ENCODE measurements at places on chromosomes 5 and 9.

DNA sequence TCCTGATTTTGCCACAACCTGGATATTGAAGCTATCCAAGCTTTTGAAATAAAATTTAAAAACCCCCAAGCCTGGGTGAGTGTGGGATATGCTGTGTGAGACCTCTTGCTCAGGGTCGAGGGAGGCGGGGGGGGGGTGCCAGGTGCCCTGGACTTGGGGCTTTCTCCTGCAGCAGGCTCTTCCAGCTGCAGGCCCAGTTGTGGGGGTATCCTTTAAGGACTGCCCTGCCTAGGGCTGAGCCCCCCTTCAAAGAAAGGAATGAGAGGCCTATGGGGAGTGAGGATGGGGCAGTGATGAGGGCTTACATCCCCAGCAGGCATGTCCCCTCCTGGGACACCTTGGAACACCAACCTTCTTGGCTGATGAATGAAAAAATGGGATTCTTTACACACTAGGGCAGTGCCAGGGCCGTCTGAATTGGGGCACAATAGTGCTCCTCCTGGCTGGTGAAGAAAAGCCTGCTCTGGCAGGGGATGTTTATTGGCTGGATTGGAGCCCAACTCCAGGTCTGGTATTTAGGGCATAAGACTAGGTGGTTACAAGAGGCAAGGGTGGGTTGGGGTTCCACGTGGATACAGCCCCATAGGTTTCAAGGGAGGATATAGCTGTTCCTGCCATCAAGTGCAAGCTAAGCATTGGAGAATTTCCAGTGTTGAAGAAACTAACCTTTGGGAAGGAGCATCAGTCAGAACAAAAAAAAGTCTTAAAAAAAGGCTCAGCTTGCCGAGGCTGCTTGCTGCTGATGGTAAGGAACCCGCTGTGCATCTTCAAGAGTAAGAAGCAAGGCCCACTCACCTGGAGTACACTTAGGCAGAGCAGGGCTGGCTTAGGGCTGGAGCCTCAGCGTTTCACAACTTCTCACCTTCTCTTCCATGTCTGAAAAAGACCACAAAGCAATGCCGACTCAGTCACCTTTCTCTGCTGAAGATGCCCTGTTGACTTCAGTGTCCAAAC, 7.0 kb downstream of the HNRNPAB start:
- no peak for DNase-seq

DNA sequence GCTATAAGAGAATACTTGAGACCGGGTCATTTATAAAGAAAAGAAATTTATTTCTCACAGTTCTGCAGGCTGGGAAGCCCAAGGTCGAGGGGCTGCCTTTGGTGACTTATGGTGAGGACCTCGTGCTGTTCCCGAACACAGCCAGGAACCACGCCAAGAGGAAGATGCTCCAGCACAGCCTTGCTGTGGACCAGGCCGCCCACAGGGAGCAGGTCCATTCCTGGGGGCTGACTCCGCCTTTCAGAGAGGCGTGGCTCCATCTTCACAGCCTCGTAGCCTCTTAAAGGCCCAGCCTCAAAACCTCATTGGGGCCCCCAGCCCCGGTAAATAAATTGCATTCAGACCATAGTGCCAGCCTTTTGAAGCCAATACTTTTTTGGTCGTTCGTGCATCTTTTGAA, 93.5 kb upstream of the CACNA1B start:
- no peak for DNase-seq

DNA sequence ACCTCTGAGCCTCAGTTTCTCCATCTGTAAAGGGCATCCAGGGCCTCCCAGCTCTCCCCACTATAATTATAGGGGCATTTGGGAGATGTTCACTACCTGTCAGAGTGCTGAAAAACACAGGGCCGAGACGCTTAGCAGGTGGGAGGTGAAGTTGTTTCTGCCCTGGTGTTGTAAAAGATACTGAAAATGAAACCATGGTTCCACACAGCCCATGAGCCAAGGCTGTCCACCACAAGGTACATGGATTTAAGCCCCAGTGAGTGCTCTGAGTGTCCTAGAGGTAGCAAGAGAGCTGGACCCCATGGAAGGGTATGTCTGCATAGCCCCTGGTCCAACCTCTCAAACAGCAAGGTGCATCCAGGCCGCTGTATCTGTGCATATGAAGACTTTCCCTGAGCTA, 137.5 kb downstream of the C5orf15 start:
- DNase-seq = no peak

DNA sequence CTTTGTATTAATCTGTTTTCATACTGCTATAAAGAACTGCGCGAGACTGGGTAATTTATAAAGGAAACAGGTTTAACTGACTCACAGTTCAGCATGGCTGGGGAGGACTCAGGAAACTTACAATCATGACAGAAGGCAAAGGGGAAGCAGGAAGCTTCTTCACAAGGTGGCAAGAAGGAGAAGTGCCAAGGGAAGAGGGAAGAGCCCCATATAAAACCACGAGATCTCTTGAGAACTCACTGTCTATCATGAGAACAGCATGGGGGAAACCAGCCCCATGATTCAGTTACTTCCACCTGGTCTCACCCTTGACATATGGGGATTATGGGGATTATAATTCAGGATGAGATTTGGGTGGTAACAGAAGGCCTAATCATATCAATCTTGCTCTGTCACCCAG, 60.9 kb upstream of the CHD1 start:
- peak; percentile 16 for DNase-seq

GRCh38 chr5:126527892-126528291, 67.1 kb downstream of the ALDH7A1 start:
- no peak for DNase-seq

All from globus pallidus (tissue), 1 donor.